Iris pigment epithelial cell (primary cell): ENCODE measurements at places on chromosomes 12 and 14.

DNA sequence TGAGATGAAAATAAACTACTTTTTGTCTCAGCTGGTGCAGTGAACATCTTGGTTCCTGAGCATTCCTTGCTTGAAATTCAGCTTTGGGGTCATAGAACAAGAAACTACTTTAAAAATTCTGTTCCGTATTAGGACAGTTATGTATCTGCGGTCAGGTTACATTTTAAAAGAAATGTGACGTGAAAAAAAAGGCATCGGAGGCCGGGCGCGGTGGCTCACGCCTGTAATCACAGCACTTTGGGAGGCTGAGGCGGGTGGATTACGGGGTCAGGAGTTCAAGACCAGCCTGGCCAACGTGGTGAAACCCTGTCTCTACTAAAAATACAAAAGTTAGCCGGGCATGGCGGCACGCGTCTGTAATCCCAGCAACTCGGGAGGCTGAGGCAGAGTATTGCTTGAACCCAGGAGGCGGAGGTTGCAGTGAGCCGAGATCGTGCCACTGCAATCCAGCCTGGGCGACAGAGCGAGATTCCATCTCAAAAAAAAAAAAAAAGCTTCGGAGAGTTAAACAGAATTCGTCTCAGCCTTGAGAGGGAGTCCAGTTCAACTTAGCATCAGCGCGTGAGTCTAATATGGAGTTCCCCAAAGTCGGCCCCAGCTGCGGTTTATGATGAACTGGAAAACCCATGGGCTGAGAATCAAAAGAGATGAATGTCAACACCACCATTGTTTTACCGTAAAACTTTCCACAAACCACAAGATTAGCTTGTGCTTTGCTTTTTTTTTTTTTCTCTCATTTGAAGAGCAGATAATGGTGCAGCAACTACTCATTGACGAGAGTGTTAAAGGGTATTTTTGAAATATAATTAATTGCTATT lies 2.1 kb upstream of the SLC2A13 start:
- DNase-seq: no peak

- DNase-seq: peak; percentile 42
Measured at GRCh38 chr14:29282169-29282568, 515.6 kb downstream of the FOXG1 start.

DNA sequence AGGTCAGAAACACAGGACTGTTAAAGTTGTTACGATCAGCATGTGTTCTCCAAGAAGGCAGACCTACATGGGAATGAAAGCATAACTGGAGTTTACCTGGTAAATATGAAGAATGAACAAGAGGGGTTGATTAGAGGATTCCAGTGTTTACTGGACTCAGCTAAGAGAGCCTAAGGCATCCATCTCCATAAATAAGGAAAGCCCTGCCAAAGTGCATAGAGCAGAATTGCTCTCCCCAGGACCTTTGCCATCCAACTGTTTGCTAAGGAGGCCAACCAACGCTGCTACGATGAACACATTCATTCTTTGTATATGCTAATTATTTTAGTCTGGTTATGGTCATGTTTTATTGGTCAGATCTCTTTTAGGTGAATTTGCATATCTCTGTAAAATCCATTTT lies 17.1 kb upstream of the PAWR start:
- DNase-seq: no peak

DNA sequence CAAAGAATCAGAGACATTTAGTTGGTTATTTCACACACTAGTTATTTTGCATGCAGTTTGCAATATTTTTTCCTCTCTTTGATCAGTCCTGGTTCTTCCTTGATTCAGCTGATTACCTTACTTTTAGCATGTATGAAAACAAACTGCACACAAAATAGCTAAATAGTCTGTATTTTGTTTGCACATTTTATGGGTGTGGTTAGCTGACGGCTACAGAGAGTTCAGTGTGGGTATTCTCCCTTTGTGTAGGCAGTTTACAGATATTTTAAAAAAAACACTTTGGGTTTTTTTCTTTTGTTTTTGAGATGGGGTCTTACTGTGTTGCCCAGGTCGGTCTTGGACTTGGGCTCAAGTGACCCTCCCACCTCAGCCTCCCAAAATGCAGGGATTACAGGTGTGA lies 28.5 kb downstream of the TOGARAM1 start:
- no peak for DNase-seq

- DNase-seq: no peak
Measured at GRCh38 chr12:30500532-30500931, 195.1 kb downstream of the IPO8 start.

DNA sequence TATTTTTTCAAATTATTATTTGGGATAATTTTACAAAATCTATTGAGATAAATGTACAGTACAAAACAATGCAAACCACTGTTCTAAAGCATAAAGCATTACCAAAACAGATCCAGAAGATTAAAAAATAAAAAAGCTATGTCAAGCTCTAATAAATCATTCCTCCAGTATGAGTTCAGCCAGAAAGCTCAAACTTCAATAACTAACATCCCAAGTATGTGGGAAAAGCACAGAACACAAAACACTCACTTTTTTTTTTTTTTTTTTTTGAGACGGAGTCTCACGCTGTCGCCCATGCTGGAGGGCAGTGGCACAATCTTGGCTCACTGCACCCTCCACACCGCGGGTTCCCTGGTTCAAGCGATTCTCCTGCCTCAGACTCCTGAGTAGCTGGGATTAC lies 11.3 kb downstream of the SAV1 start:
- DNase-seq: peak; percentile 24

- DNase-seq: no peak
Measured at GRCh38 chr12:81859521-81859920, 100.4 kb upstream of the PPFIA2 start.

- DNase-seq: no peak
Measured at GRCh38 chr14:101073598-101073965, 170.1 kb upstream of the RTL1 start.

DNA sequence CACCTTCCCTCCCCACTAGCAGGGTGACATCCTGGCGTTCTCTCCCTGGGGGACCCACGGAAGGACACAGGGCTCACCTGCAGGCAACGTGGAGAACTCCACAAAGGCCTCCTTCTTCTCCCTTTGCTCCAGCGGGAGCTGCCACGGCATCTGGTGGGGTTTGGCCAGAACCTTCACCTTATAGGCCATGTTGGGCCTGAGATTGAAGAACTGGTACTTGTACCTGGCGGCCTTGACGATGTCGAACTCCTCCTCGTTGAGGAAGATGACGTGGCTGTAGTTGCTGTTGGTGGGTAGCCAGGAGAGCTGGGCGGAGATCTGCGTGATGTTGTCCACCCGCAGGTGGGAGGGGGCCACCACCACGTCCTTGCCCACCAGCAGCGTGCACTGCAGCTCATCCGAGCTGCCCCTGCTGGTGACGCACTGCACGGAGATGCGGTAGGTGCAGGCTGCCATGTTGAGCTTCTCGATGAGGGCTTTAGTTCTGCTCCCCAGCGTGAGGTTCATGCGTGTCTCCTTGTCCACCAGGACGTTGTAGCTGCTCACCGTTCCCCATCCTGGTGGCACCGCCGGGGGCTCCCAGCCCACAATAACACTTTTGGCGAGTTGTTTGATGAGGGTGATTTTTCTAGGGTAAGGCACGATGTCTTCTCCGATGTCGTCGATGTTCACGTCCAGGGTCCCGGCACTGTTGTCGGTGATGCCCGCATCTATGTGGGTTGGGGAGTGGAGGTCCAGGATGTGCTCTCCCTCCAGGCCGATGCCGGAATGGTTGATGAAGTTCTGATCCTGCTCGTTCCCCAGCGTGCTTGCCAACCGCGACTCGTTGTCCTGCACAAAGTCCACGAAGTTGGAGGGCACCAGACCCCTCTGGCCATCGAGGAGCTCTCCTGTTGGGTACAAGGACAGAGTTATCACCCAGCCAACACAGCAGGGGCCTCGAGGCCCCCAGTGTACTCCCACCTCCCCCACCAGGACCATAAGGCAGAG lies 104.4 kb downstream of the PIWIL1 start:
- no peak for DNase-seq

DNA sequence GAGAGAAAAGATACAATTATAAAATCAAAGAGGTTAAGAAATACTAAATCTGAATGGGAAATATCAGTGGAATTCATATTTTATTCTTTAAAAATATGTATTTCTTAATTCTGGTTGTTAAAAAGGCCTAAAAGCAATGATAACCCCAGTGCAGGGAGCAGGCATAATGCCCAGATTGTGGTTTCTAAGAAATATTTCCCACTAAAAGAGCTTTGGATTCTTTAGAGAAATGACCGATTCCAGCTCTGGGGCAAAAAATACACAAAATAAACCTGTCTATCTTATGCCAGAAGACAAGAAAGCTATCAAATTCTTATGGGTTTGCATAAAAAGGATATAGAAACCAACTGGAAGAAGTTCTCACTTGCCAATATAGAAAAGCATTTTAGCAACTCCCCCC lies 71.6 kb downstream of the PDE6H start:
- DNase-seq: peak; percentile 41

DNA sequence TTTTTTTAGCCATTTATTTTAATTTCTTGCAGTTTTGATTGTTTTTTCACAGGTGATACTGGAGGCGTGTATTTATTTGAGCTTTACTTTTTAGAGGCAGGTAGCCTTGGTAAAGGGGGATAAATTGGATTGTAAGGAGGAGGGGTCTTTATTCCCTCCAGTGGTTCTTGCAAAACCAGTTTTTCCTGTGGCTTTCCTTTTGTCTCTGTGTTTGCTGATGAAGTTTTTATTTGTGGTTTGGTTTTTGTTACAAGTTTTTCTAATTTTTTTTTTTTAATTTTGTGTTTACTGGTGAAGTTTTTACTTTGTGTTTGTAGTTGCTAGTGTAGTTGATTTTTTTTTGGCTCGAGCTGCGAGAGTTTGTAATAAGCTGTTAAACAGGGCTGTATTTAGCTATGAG lies 278.5 kb downstream of the PRKD1 start:
- no peak for DNase-seq

DNA sequence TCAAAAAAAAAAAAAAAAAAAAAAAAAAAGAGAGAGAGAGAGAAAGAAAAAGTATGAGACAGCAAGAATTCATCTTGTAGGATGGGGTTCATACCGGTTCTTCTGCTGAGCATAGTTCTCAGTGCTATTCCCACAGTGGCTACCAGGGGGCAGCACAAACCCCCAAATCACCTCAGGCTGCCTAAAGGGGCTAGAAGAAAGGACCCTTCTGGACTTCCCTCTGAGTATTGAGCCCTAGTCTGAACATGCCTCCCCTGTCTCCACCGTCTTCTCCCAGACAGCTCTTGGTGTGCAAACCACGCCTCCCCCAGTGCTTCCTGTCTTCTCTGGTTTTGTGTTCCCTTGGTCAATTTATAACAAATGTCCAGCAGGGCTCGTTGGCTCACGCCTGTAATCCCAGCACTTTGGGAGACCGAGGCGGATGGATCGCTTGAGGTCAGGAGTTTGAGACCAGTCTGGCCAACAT lies 31.3 kb upstream of the SMUG1 start:
- peak; percentile 75 for DNase-seq

GRCh38 chr12:67269633-67270573 lies 745 bp downstream of the CAND1 start:
- DNase-seq: peak; percentile 35

- DNase-seq: no peak
Measured at GRCh38 chr14:54225457-54226060, 171.2 kb upstream of the CDKN3 start.

DNA sequence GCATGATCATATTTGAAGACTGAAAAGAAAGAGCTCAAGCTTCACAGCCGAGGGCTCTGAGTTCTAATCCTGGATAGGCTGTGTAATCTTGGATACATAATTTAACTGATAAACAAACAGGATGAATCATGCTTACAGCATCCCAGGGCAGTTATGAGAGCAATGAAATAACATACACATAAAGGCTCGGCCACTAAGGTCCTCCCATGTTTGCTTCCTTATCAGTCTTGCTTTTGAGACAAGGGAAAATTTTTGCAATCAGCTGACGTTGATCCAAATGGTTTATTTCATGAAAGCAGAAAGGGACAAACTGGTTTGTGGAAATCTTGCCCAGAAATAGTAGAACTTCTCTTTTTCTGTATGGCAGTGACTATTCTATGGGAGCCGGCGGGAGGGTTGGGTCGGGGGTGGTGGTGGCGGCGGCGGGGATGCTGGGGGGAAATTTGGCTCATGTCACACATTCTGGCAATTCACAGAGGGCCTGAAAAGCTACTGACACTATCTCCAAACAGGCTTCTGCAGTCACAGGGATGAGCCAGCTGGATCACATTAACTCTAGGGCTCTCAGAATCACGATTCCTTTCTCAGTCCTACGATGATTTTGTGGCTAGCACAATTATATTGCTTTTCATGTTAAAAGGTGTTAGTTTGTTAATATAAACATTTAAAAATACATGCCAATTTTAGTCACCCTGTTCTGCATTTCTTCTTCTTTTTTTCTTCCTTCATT lies 124.5 kb downstream of the SLC8A3 start:
- peak; percentile 40 for DNase-seq

- peak; percentile 92 for DNase-seq
Measured at GRCh38 chr12:112303004-112303403, 79.2 kb downstream of the HECTD4 start.

DNA sequence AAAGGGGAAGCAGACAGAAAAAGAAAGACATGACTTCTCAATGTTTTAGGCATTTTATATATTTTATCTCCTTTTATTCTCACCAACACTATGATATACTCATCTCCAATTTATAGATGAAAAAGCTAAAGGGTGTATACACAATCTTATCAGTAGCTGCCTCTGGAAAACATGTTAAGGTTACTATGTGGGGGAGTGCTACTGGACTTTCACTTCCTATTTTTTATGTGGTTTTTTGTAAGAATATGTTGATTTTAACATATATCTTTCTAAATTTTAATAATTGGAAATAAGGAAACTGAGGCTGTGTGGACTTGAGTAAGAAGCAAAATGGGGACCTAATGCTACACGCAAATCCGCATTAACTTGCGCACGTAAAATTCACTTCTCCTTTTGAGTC lies 99.6 kb upstream of the PDE3A start:
- no peak for DNase-seq

GRCh38 chr14:40347675-40348074 lies 915.4 kb upstream of the FBXO33 start:
- DNase-seq: no peak

GRCh38 chr14:95071649-95072280 lies 85.6 kb downstream of the DICER1 start:
- no peak for DNase-seq

DNA sequence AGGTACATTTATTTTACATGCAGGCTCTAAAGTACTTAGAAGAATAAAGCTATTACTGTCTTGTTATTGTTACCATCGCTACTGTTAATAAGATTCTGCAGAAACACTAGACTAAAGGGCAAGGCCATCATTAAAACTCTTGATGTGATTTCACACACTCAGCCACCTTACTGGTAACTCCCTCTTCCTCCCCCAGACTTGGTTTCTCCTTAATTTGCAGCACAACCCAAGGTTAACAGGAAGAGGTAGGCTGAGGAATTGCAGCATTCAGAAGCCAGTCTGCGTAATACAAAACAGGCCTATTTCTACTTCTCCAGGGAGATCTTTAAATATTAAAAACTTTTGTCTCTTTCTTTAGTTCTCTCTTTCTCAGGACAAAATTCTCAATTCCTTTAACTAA lies 210.3 kb downstream of the BTG1 start:
- DNase-seq: no peak

- peak; percentile 94 for DNase-seq
Measured at GRCh38 chr12:77888611-77889010, 57.9 kb downstream of the NAV3 start.

DNA sequence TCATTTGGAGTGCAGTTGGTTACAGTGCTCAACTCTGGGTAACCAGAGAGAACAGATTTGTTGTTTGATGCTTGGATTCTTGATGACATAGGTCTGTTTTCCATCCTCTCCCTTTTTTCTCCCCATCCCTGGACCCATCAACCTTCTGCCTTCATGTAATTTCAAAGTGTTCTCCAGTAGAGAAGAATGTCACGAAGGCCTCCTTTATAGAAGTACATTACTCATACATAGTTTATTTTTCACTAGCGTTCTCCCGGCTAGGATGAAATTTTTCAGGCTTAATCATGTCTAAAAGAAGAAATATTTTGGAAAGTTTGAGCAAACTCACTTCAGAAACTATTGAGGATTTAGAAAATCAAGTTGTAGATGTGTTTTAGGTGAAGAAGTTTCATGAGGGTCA lies 20.9 kb upstream of the APPL2 start:
- peak; percentile 83 for DNase-seq
